Stimulated activated CD8-positive, alpha-beta memory T cell treated with anti-CD3 and anti-CD28 coated beads, Interleukin-7, amount 100 ng/mL, for 1 hour (primary cell): ENCODE measurements at places on chromosomes 5 and 9.

DNA sequence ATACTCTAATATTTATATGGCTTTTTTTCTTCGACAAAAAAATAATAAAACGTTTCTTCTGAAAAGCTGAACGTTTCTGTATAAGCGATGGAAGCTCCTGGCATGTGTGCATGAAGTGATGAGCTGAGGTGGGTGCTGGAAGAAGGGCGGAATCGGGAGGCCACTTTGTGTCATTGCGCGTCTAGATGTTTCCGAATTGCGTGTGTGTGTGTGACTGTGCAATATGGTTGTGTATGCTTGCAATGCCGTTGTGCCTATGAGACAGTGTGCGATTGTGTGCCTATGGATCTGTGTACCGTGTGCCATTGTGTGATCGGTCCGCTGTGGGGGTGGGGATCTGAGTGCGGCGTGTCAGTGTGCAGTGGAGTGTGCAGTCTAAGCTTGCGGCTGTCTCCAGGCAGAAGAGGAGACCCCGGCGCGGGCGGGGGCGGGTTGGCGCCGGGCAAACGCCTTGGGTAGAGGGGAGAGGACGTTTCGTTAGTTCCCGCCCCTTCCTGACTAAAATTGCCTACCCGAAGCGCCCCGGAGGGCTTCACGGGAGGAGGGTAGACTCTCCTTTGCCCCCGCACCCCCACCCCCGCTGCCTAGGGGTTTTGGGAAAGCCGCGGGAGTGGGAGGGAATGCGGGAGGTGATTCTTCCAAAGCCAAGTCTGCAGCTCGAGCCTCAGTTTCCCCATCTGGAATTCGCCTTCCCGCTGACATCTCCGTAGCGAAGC is 24.2 kb downstream of the PCDHGC5 start:
- DNase-seq = no peak

GRCh38 chr5:57042524-57042931 is 90.6 kb upstream of the MIER3 start:
- no peak for DNase-seq

GRCh38 chr5:32852976-32853375 is 141.9 kb downstream of the NPR3 start:
- DNase-seq = no peak

DNA sequence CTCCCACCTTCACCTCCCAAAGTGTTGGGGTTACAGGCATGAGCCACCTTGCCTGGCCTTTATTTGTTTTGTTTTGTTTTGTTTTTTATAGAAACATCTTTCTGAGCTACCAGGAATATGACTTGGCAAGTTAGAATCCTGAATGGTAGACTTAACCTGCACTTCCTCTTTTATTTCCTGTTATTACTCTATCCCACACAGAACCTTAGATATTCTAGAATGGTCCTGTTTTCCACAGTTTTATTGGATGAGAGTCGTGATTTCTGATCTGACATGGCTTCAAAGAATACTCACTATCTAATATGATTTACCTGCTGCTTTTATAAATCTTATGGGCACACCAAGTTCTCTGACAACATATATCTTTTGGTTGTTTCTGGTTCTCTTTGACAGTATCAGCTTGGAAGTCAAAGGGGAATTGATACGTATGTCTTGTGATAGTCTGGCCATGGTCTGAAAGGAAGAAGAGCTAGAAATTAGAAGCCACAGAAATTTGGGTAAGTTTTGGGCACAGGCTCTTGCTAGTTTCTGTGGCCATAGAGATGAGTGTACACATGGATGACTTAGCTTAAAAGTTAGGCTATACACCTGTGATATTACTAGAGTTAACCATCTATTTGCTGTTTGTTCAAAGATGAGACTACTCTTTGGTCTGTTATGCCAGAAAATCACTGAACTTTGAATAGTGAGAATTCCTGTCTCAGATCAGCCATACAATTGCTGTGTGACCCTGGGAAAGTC is 4.7 kb upstream of the PANK3 start:
- no peak for DNase-seq

DNA sequence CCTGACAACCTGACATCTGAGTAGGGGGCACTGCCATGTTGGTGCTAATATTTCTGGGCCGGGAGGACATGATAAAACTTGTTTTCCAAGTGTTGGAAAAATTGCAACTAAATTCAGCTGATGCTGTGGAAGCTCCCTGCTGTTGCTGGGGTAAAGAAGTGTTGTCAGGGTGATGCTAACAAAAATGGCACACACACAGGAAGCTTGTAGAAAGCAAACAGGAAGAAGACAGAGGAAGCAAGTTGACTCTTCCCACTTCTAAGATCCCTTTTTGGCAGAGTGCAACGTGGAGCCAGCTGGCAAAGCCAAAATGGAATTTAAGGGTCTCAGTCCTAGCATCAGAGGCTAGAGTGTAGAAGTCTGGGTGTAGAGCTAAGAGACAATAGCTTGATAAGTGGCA is 11.3 kb upstream of the RIOK2 start:
- DNase-seq = no peak

DNA sequence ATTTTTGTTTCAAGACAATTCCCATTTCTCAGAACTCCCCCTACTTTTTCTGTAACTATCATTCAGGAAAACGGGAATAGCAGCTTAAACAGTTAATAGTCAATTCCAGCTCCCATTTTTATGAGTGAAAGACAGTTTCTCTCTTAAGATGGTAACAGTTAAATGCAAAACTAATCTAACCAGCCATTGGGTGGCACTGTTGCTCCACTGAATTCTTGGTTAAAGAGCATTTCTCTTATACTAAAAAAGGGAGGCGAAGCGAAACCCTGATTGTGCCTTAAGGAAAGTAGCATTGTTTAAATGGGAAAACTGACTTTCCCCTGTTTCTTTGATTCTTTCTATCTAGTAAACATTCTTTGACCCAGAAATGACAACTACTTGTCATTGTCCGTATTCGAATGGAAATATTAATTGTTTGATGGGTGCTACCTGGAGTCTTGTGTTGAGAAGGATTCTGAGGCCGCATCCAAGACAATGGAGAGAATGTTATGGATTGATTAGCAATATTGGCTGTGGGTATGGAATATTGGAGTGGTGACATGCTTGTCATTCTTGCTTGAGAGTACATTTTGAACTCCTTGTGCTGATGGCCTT is 507.8 kb downstream of the MAT2B start:
- DNase-seq = no peak

GRCh38 chr9:97668485-97668884 is 28.7 kb downstream of the XPA start:
- no peak for DNase-seq

DNA sequence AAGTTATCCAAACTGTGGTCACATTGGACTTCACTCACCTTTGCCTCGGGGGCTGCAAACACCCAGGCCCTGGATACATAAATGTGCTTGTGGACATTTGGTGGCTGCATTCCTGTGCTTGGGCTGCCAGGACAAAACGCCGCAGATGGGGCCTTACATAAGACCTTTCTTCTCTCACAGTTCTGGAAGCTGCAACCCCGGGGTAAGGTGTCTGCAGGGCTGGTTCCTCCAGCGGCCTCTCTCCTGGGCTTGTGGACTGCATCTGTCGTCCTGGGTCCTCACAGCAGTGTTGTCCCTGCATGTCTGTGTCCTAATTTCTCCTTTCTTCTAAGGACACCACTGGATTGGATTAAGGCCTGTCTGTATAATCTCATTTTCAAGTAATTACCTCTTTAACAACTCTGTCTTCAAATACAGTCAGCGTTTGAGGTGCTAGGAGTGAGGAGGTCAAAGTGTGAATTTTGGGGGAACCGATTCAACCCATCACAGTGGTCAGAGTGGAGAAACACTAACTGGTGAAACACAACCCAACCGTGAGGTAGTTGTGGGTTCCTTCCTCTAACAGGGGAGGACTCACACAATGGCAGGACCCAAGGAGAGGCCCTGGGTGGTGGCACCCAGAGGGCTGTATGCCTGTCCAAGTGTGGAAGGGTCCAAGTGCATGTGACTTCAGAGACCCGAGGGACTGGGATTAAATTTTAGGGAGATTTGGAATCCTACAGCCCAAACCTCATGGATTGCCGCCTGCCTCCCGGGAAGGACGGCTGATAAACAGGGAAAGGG is 415.6 kb downstream of the IRX2 start:
- no peak for DNase-seq

GRCh38 chr5:69105996-69106906 is 12.4 kb downstream of the SLC30A5 start:
- no peak for DNase-seq

DNA sequence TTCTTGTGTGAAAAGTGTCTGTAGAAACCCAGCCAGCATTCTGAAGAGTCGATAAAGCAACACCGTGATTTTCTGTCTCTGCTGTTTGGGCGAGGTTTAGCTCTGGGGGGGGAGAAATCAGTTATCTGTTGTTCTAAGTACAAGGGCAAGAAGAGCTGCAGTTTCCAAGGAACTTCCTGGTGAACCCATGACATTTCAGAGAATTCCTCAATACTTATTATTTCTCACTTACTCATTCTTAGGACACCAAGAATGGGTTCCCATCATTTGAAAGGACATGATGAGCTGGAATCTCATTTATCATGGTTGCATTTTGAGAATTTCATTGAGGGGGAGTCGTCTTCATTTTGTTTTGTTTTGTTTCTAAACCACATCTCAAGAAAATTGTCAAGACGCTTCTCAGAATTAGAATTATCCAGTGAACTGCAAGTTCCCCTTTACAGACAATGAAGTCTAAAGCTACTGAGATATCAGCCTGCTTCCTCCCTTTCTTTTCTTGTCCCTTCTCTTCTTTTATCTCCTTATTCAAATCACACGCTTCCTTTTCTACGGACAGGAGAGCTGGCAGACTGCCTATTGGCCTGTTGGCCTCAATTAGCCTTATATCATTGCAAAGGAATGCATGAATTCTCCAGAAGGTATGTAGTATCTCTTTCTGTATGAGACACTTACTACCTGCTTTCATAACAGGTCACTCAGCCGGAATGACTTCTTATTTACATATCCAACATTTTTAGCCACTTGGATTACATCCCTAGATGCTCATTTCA is 53.7 kb downstream of the ZNF462 start:
- DNase-seq = no peak
